Uterus (tissue), 4 donors: ENCODE measurements at places on chromosomes 12 and 14. TPM values are rescaled to one million over a fixed set of nuclear protein-coding genes. Genes with fewer than 3 reads are reported as not detected.

DNA sequence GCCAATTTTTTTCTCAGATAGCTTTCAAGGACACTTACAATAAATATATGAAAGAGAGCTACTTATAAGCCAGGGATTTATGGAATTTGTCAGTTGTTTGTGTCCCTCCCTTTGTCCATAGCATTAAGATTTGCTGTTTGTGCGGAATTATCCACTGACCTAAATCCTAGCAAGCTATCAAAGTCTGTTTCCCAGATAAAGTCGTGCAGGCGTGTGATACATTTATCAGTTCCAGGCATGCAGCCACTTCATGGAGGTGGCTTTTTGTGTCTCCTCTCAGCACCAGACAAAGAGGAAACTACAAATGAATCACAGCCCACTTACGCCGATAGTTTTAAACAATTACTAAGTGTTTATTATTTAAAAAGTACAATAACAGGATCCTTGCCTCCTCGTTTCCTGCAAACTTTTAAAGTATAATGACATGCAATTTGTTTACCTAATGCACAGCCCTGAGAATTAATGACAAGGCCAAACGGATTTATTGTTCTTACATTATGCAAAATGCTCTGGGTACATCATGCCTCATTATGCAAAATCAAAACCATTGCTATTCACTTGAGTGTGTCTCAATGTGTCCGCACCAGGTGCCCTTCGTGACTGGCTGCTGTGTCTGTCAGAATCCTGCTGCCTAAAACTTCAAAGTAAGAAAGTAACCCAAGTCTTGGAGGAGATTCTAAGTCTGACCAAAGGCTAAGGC is 423.2 kb downstream of the GLT1D1 start:
- no peak overlapping the region for H3K4me3 ChIP-seq
- no peak overlapping the region for H3K27ac ChIP-seq
- H3K4me1 ChIP-seq = no peaks in the 10 kb centered on the region
- H3K36me3 ChIP-seq = no peaks in the 10 kb centered on the region
- no peaks in the 10 kb centered on the region for H3K27me3 ChIP-seq

GRCh38 chr14:54132496-54132895 is 175.9 kb upstream of the BMP4 start:
- no peak overlapping the region for H3K4me3 ChIP-seq
- no peak for DNase-seq
- no peaks in the 10 kb centered on the region for H3K36me3 ChIP-seq
- H3K4me1 ChIP-seq = no peaks in the 10 kb centered on the region
- no peak overlapping the region for H3K27ac ChIP-seq

- no peaks in the 10 kb centered on the region for H3K4me1 ChIP-seq
- no peak for DNase-seq
- H3K4me3 ChIP-seq = no peak overlapping the region
- no peaks in the 10 kb centered on the region for H3K36me3 ChIP-seq
Measured at GRCh38 chr14:89465876-89466275, 48.8 kb upstream of the FOXN3 start.

- no peak overlapping the region for H3K27ac ChIP-seq
- no peaks in the 10 kb centered on the region for H3K4me1 ChIP-seq
- H3K27me3 ChIP-seq = peaks cover 4% of the 10 kb centered on the region
Measured at GRCh38 chr12:131583090-131583712, 127.7 kb upstream of the SFSWAP start.

GRCh38 chr12:24945845-24946244 is 3.1 kb downstream of the BCAT1 start:
- no peaks in the 10 kb centered on the region for H3K36me3 ChIP-seq
- no peak overlapping the region for H3K4me3 ChIP-seq
- no peaks in the 10 kb centered on the region for H3K27me3 ChIP-seq
- H3K4me1 ChIP-seq = no peaks in the 10 kb centered on the region

DNA sequence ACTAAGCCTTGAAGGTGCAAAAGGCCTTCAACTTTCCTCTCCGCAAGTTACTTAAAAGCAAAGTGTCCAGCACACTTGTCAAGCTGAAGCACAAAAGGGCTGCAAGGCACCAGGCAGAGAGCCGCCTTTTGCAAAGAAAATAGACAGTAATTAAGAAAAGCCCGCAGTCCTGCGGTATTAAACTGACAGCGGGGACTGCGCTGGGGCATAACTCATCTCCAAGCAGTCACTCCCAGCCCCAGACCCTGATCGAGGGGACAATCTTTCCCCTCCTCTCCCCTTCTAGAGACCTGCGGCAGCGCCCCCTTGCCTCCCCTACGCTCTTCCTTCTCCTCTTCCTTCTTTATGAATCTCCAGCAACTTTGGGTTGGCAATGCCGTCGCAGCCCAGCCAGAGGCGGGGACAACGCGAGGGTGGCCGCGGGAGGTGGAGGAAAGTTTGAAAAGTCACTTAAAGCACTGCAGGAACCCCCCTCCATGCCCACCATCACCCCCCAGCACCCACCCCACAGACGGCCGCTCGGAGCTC is 200.9 kb upstream of the CAND1 start:
- DNase-seq = peak; percentile 17
- no peaks in the 10 kb centered on the region for H3K27me3 ChIP-seq
- H3K36me3 ChIP-seq = no peaks in the 10 kb centered on the region
- no peaks in the 10 kb centered on the region for H3K4me1 ChIP-seq
- peak overlapping the region; percentile 58 for H3K4me3 ChIP-seq

- peaks cover 10% of the 10 kb centered on the region for H3K4me1 ChIP-seq
- H3K4me3 ChIP-seq = peak within 1 kb of the TSS; percentile 20
Measured at GRCh38 chr14:105168496-105168978, at the start of gene JAG2. Gene JAG2 (minus strand): TSS chr14:105168776. CDS start chr14:105168420, 356 bp downstream.

GRCh38 chr14:105207460-105207901 is 26.4 kb upstream of the NUDT14 start:
- H3K27ac ChIP-seq = no peak overlapping the region
- no peak for DNase-seq
- H3K27me3 ChIP-seq = no peaks in the 10 kb centered on the region
- no peak overlapping the region for H3K4me3 ChIP-seq

EXOC3L4 gene
- total RNA-seq = 5.6 TPM

SLCO1B1 gene
- total RNA-seq = not detected
